Stimulated activated CD4-positive, alpha-beta T cell treated with anti-CD3 and anti-CD28 coated beads, Interleukin-4, amount 100 ng/mL, for 48 hours (primary cell): ENCODE measurements at places on chromosomes 3 and 15.

DNA sequence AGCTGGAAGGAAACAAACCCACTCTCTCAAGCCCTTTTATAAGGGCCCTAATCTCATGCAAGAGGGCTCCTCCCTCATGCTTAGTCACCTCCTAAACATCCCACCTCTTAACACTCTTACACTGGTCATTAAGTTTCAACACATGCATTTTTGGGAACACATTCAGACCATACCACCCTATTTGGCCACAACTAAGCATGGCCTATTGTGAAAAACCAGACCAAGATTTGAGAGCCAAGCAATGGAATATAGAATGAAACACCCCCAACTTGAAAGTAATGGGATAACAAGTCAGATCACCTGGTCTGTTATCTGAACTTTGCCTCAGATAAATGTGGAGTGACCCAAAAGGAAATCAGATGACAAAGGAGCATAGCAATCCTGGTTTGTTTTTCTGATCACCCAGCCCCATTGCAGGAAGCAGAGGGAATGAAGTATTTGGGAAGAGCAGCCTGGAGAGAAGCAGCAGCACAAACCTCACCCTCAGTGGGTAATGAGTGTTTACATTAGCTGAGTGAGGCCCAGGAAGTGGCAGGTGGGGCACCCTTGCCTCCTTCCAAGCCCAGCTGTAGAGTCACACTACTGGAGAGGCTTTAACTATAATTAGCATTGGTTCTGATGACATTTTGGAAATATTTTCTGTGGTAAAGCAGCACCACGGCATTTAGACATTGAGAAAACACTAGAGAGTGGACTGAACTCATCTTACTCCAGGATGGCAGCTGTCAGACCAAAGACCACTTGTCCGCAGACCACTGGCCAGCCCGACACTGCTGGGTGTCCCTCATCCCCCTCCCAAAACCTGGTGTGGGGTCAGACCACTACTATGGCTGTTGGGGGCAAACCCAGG, 48.8 kb upstream of the PRTG start:
- DNase-seq: no peak

DNA sequence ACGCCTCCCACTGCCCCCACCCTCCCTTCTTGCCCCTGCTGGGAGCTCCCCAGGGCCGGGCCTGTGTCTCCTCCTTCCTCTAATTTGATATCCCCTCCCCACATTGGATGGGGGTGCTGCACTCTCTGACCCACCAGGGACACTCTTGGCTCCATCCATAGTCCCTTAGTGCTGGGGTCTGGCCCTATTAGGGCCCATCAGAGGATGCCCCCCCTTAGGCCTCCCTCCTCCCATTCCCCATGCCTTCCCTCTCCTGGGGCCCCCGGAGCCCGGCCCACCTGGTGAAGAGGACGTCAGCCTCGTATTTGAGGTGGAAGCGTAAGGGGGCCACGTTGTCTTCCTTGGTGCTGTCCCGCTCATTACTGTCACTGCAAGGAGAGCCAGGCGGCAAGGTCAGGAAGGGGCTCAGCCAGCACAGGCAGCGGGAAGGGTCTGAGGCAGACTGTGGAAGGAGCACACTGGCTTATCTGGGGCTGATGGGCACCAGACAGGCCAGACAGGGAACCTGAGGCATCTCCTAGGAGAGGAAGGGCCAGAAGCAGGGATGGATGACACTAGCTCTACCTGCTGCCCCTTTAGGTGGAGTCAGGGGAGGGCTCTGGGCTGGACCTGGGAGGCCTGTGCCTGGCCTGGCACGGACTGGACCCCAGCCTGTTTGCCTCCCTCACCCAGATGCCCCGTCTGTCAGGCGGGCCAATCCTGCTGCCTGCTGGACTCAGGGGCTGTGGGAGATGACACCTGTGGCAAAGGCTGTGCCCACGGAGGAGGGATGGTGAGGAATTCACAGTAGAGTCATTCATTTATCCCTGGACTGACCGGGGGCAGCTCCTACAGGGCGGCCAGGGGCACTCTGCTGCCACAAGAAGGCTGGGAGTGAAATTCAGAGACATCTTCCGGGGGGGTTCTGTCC, 36.2 kb downstream of the FEM1B start:
- DNase-seq: no peak

DNA sequence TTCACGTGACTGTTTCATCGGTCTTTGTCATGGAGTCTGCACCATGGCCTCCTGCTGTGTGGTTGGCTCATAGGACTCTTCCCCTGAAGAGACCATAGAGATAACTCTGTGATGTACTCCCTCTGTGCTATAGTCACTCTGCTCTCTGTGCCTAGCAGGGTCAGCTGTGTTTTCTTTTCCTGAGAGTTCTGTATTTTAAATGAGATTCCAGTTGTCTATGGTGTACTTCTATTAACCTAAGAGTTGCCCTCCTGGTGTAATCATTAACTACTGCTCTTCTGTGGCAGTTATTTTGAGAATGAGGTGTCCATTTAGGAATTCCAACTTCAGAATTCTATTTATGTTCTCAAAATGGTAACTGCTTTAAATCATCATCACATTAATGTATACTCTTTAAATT, 114.5 kb upstream of the ARPP21 start:
- no peak for DNase-seq

DNA sequence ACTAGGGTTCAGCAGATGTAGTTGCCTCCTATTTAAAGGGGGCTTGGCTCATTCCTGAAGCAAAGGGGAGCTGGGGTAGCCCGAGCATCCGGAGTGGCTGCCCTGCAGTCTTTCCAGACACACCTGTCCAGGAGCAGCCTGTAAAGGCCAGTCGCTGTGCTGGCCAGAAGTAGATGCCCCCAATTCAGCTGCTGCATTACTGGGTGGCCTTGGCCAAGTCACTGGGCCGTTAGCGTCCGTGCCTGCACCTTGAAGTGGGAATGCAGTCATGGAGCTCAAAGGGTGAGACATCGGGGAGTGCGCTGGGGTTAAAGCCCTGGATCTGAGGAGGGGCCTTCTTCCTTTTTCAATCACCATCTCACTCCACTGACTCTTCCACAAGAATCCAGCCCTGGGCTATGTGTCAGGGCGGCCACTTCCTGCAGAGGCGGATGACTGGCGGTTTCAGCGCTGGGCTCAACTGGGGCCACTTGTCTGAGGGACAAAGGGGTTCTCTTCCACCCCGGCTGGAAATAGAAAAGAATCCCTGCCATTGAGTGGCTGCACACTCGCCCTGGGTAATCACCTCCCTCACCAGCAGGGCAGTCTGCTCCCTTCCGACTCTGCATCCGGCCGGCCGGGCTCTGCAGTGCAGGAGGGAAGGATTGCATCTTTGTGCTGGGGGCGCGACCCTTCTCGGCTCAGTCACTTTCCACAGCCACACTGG, 11.8 kb downstream of the ALDH1A3 start:
- DNase-seq: no peak

GRCh38 chr15:82712036-82712435, 2.4 kb upstream of the AP3B2 start:
- no peak for DNase-seq

DNA sequence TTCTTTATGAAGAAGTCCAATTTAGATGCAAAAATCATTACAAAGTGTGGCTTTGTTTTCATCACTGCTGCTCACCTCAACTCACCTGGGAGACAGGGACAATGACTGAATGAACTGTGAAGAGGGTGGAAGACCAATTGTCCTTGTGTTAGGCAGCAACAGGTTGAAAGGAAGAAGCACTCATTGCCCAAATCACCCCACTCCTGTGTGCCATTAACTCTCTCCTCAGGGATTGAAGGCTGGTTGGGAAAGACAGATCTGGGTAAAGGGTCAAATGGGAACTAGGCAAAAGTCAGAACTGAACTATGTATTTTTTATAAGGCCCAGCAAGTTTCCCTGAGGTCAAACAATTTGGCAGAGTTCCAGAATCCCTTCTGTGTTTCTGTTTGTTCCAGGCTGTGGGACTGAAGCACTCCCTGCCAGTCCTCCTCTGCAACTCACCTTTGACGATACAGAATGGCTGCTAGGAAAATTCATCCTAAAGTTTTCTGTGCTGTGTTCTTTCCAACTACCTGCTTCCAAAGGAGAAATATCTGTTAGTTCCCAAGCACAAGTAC, 68.6 kb upstream of the CCDC39 start:
- no peak for DNase-seq

- DNase-seq: no peak
Observed at GRCh38 chr3:101146946-101147345, 153.7 kb upstream of the ABI3BP start.

DNA sequence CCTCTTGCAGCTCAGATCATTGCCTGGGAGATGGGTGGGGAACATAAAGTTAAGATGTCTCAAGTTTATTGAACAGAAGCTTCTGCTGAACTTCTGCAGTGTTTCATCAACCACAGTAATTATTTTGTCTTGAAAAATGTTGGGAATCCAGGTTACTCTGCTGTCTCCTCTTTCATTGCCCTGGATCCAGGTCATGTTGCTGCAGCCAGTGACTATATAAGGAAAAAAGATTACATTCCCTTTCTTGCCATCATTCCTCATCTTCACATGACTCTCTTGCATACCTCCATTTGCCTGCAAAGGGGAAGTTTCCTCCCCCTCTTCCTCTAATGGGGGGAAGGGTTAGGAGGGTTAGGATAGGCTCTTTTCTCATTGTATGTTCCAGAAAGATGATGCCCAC, 15.1 kb downstream of the GMNC start:
- no peak for DNase-seq

DNA sequence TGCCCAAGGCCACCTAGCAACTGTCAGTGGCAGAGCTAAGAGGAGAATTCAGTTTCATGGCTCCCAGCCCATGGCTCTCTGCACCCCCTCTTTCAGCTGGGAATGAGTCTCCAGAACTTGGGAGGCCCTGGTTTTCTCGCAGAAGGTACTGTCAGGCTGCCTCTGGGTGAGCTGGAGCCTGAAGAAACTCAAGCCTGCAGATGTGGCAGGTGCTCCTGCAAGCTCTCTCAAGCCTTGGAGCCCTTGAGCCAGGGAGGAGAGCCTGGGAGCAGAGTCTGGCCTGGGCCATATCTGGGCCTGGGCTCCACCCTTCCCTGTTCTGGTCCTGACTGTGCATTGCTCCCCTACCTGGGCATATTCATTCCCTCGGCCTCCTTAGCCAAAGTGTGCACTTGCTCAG, 74.4 kb upstream of the TLE3 start:
- no peak for DNase-seq

- DNase-seq: no peak
Observed at GRCh38 chr15:29270976-29271375, 1.4 kb upstream of the NSMCE3 start.

- no peak for DNase-seq
Observed at GRCh38 chr15:87687523-87687870, 569.0 kb downstream of the NTRK3 start.

DNA sequence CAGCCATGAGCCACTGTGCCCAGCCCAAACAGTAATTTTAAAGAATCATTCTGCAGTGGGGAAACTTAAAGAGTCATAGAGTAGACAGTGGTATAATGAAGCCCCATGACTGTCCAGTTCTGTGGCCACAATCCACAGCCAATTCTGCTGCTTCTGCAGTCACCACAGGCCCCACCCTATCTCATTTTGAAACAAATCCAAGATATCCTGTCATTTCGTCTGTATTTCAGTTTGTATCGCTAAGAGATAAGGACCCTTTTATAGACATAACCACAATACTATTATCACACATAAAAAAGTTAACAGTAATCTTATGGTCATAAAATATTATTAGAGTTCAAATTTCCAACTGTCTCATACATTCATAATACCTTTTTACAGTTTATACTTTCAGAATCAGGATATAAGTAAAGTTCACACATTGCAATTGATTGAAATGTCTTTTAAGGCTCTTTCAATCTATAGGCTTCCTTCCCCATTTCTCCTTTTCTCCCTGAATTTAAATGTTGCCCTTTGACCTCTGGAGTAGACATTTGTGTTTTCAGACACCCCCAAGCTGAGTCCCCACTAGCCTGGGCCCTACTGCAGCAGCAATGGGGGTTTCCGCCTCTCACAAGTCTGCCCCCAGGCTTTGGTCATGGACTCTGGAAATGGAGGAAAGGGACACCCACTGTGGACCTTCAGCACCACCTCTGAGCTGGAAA, 4.2 kb upstream of the NUP210 start:
- DNase-seq: no peak

DNA sequence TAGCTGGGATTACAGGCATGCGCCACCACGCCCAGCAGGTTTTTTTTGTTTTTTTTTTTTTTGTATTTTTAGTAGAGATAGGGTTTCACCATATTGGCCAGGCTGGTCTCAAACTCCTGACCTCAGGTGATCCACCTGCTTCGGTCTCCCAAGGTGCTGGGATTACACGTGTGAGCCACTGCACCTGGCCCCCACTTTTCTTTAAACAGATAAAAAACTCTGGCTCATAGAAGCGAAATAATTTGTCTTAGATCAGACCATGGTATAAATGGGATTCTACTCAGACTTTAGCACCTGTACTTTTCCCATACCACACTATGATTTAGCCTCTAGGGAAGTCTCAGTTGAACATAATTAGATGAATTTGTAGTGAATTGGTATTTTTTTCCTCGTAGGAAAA, 182.4 kb downstream of the AKAP13 start:
- no peak for DNase-seq

- peak; percentile 19 for DNase-seq
Observed at GRCh38 chr3:53102601-53103147, 27.6 kb downstream of the RFT1 start.

GRCh38 chr15:92168066-92168683, 225.5 kb upstream of the ST8SIA2 start:
- DNase-seq: no peak

DNA sequence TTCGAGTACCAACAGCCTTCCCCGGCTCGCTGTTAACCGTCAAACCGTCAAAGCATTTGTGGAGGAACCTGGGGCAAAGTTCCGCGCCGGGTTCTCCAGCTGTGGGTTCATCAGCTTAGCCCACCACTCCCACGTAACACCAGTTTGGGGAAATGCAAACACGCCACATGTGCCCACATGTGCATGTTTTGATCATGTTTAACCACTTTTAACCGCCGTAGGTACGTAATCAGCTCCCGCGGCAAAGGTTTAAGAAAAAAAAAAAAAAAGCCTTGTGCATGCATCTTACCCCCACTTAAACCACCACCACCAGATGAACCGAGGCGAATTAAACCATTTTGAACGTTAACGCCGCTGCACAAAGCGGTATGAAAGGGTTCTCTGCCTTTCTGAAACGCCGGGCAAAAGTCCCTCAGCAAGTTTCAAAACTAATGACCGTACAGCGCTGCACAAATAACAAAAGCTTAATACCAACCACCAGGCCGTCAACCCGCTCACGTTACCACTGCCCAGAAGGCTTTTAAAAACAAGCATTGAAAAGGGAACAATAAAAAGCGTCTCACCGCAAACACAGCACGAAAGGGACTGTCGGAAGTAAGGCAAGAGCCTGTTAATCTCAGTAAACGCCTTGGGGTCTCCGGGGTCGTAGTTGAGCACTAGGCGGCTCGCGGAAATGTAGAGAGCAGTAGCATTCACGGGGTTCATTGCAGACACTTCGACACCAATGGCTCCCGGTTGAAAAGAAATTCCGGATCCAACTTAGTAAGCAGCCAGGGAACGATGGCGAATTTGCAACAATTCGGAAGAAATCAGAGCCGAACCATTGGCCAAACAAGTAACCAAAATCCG, 1.5 kb downstream of the MSL2 start:
- peak; percentile 30 for DNase-seq
